B cell (primary cell): ENCODE measurements at places on chromosomes 11 and 22.

DNA sequence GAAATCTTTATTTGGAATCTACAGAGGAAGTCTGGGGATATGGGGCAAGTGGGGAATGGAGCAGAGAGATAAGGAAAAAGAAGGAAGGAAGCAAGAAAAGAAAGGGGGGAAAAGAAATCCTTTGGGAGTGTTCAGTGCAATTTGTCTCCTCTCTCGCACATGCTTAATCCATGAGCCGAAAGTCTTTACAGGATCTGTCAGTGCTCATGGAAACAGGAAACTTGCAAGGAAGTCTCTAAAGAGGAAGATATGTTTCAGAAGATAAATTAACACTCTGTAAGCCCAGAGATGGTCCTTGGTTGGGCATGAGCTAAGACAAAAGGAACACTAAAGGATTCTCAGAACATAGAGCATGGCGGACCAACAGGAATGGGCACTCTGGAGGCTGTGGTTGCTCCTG lies 47.9 kb upstream of the FLI1 start:
- no peak for DNase-seq

GRCh38 chr11:59560290-59560701 lies 49.0 kb downstream of the OR4D9 start:
- peak; percentile 88 for DNase-seq

GRCh38 chr22:50007057-50007511 lies 5.5 kb downstream of the IL17REL start:
- no peak for DNase-seq

GRCh38 chr22:17569971-17570511 lies 6.7 kb downstream of the SLC25A18 start:
- DNase-seq, result no peak

GRCh38 chr11:73273222-73273895 lies 1.2 kb downstream of the P2RY6 start:
- no peak for DNase-seq

DNA sequence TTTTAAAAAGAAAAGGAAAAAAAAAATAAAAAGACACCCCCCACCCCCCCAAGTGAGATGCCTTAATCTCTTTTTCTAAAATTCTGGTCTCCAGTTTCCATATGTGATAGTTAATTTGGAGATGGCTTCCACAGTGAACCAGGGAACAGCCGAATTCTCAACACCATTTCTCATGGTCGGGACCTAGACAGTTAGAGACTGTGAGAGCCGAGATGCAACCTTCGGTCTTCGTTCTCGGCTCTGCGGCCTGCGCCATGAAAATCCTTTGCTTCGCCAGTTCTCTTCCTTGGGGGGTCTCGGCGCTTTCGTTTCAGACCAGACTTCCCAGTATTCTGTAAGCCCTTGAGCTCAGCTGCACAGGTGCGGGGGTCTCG lies 723 bp downstream of the CACNG2 start:
- DNase-seq, result no peak

DNA sequence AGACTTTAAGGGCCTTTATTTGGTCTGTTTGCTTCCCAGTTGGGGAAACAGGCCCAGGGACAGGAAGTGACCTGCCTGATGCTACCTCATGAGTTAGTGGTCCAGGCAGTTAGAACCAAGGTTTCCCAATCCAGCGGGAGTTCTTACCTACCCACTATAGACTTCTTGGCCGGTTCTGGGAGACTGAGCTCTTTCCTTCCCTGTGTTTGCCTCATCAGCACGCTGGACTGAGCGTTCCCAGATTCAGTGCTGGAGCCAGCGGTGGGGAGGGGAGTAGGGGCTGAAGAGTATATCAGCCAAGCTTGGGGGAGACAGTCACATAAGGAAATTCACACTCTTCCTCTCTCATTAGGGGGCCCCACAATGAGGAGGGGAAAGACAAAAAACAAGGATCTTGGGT lies 27.1 kb downstream of the TIMP3 start:
- DNase-seq, result no peak

- DNase-seq, result peak; percentile 60
Observed at GRCh38 chr22:22770280-22770871, 117.2 kb upstream of the IGLL5 start.

- no peak for DNase-seq
Observed at GRCh38 chr11:129223260-129223659, 31.1 kb upstream of the ARHGAP32 start.

- no peak for DNase-seq
Observed at GRCh38 chr11:120178561-120179056, 32.2 kb upstream of the OAF start.

- no peak for DNase-seq
Observed at GRCh38 chr11:133724116-133724515, 121.2 kb downstream of the SPATA19 start.

GRCh38 chr11:32100495-32100894 lies 9.6 kb downstream of the RCN1 start:
- no peak for DNase-seq

GRCh38 chr11:57322256-57323166 lies 2.2 kb downstream of the TNKS1BP1 start:
- no peak for DNase-seq

DNA sequence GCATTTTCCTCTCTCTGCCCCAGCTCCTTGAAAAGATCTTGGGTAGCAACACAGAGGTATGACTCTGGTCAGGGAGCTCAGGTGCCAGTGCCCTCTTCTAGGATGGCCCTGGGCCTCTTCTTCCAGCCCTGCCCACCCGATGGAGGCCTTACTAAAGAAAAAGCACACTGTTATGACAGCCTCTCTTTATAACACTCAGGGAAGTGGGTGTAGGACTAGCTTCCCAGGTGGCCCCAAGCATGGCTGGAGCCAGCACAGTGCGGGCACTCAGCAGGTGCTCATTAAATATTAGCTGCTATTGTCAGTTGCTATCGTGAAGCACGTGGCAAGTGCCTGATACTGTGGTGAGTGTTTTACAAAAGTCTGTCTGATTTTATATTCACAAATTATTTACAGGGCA lies 127.2 kb upstream of the B3GAT1 start:
- no peak for DNase-seq

DNA sequence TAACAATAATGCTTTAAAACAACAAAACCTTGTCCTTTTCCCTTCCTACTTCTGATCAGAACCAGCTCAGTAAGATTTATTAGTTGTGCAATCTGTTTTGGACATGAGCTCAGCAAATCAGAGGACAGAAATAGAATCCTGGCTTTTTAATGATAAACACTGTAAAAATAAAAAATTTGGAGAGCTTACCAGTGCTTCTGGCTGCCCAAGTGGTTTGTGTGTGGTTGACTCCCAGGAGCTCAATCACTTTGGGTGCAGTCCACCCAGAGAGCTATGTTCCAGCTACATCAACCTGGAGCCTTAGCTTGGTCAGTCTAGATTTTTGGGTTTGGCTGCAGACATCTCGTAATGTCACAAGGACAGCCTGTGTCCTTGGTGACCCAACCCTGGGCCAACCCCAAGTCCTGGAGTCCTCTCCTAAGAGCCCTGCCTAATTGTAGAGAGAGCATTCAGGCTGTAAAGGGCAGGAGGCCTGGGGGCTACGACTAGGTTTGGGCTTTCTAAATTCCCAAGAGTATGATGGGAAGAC lies 28.5 kb downstream of the CD44 start:
- DNase-seq, result no peak

- no peak for DNase-seq
Observed at GRCh38 chr11:130125638-130126037, 33.9 kb upstream of the ST14 start.

GRCh38 chr11:20355221-20356219 lies 8.0 kb upstream of the HTATIP2 start:
- DNase-seq, result peak; percentile 49

DNA sequence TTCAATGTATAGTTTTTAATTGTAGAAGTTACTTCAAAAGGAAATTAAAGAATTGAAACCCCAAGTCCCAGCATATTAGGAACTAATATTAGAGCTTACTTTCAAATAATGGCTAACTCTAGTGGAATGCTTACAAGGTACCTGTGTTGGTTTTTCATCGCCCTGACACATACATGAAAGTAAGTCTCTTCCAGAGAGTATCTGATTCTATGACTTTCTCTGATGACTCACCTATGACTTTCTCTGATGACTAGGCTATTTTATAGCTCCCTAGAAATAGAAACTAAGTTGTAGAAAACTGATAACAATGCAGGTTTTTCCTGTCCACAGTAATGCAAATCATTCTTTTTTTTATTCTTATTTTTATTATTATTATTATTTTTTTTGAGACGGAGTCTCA lies 33.6 kb upstream of the MMP7 start:
- DNase-seq, result no peak

DNA sequence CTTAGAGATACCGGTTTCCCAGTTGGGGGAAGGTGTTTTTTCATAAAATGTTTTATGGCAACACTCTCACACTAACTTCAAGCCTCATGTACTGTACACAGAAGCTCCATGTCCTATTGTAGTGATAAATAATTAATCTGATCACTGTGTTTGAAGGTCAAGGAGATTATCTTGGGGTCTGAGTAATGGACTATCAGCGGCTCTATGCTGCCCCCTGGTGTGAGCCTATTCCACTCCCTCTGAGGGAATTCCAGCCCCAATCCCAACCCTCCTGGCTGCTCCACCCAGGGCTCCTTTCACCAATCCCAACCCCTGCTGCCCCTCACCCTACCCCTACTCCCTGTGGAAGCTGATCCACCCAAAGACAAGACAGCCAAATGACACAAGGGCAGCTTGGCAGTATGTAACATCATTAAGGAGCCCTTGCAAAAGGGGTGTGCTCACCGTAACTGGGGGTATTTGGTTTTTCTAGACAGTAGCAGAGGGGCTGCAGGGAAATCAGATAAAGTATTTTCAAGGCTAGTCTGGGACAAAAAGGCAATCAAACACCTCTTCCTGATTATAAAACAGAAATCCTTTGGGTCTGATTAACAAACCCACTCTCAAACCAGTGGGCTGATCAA lies 22.3 kb downstream of the HPS4 start:
- DNase-seq, result peak; percentile 61

GRCh38 chr22:38318792-38319773 lies 1.9 kb upstream of the CSNK1E start:
- DNase-seq, result no peak

DNA sequence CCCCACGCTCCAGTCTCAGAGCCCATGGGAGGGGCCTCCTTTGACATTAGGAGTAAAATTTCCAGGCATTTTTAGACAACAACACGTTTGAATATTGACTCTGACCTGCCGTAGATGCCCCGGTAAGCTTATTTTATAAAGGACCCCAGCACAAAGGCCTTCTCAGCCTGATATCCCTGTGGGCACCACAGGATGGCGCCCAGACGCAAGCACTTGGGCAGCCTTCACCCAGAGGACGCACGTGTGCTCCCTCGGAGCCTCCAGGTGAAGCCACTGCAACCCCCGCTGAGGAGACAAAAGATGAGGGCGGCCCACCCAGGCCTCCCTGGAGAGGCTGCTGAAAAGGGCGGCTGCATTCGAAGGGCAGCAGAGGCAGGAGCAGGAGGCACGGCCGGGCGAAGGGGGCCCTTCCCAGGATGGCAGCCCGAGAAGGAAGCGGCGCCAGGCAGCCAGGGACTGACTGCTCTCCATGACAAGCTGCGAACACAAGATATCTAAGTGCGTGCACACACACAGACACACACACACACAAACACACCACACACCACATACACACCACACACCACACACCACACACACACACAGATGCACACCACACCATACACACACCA lies 15.2 kb upstream of the TH start:
- DNase-seq, result peak; percentile 69

GRCh38 chr11:40168414-40168813 lies 1291.0 kb downstream of the LRRC4C start:
- DNase-seq, result no peak

DNA sequence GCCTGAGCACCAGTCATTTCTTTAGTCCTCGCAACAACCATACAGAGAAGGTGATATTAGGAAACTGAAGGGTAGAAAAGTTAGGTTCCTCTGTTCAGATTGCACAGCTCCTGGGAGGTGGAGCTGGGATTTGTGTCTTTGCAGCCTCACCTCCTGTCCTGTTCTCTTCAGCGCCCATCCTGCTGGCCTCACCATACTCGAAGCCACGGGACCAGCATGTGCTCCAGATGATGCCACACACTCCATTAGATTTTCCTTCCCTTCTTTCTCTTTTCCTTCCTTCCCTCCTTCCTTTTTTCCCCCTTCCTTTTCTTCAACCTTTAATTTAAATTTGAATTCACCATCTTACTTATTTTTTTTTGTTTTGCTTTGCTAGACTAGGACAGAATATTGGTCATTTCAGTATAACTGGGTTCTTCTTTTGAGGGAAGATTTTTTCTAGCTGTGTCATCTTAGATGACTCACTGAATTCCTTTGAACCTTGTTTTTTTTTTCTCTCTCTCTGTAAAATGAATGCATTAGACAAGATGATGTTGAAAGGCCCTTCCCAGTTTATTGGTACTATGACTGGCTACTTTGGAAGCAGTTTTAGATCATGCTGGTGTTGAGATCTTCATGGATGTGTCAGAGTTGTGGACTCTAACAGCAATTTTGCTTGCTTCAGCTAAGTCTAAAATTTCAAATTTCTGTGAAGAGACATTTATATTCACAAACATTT lies 662.5 kb upstream of the TENM4 start:
- DNase-seq, result no peak

GRCh38 chr11:43573233-43573632 lies 107.3 kb upstream of the HSD17B12 start:
- DNase-seq, result no peak

DNA sequence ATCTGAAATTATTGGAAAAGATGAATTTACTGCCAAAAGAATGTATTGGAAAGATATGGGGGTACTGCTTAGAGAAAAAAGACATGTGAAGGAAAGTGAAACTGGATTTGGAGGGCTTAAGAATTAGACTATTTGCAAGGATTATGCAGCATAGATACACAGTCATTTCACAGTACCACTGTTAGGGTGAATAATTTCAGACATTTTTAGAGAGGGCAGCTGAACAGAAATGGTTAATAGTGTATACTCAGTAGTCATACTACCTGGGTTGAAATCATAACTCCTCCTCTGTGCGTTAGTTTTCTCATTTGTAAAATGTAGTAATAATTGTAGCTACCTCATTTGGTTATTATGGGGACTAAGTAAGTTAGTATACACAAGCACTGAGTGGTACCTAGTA lies 33.0 kb downstream of the GAS2 start:
- no peak for DNase-seq

DNA sequence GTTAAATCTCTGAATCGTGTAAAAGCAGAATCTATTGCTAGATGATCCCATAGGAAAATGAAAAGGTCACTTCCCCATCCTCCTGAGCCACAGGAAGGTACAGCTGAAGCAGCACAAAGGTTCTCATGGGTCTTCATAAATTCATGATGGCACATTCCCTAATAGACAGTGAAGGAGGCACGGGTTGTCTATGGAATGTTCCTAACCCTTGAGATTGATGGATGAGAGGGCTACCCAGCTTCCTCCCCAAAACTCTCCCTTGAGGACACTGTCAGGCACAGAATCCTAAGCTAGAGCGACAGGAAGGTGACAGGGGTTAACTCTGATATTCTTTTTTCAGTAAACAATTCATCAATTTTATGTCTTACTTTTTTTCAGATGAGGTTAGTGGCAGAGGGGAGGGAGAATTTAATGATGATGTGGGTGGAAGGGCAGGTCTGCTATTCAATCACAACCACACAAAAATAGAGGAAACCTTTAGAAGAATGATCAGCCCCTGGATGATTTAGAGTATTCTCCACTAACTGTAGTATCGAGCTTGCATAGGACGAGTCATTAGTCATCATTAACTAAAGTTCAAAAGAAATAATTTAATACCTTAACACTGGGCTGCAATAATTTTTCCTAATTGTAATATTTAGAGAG lies 33.1 kb downstream of the SEZ6L start:
- no peak for DNase-seq

GRCh38 chr11:94401773-94402265 lies 600 bp upstream of the GPR83 start:
- no peak for DNase-seq
